ENCODE measurements at places on chromosomes 11 and 22. TPM values are rescaled to one million over a fixed set of nuclear protein-coding genes. Genes with fewer than 3 reads are reported as not detected.

GRCh38 chr11:130588471-130588870 lies 140.0 kb downstream of the ADAMTS15 start:
- no peak for DNase-seq

GRCh38 chr11:45187375-45187774 lies 40.9 kb downstream of the PRDM11 start:
- no peak for DNase-seq

DNA sequence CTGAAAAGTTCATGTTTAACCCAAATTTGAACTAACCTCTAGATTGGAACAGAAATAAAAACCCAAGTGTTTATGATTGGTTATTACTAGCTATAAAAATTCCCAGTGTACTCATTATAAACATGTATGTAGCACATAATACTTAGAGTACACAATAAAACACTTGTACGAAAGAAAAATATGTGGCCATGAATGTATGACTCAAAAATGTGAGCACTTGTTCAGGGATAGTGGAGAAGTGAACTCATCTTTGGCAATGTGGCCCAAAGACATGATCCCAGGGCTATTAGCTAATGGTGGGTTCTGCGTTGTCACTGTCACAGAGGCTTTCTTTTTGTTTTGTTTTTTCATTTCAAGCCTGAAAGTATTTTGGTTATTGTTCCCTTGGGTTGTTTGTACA lies 72.0 kb downstream of the PPFIBP2 start:
- DNase-seq: no peak

- no peak for DNase-seq
Observed at GRCh38 chr11:106105986-106106385, 28.5 kb downstream of the AASDHPPT start.

DNA sequence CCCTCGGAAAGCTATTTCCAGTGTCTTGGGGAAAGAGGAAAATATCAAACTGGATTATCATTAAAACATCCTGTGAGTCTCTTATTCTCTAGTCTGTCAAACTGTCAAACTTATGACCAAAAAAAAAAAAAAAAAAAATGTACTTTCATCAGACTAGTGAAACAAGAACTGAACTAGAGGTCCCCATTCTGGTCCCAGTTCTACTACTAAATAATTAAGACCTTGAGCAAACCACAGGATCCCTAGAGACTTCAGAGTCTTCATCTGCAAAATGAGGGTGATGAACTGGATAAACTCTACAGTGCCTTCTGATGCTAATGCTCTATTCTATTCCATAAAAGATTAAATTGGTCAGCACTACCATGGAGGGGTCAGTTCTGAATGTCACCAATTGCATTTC lies 105.8 kb downstream of the SERGEF start:
- DNase-seq: no peak

DNA sequence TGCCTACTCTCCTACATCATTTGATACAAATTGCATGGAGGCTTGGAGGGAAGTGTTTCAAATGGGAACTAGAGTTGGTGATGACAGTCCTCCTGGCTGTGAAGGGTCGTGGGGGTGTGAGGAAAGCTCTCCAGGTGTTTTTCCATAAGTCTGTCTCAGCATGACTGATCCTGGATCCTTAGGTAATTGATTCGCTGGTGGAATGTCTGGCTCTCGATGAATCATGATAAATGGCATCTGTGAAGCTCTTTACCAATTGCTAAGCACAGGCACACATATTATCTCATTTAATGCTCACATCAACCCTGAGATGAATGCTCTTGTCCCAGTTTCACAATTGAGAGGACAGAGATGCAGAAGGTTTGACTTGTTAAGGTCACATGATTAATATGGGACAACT lies 107.5 kb downstream of the PKNOX2 start:
- DNase-seq: no peak

- no peak for DNase-seq
Observed at GRCh38 chr11:105004021-105004420, 18.9 kb downstream of the CASP5 start.

- no peak for DNase-seq
Observed at GRCh38 chr22:46953968-46954765, 191.7 kb downstream of the TBC1D22A start.

DNA sequence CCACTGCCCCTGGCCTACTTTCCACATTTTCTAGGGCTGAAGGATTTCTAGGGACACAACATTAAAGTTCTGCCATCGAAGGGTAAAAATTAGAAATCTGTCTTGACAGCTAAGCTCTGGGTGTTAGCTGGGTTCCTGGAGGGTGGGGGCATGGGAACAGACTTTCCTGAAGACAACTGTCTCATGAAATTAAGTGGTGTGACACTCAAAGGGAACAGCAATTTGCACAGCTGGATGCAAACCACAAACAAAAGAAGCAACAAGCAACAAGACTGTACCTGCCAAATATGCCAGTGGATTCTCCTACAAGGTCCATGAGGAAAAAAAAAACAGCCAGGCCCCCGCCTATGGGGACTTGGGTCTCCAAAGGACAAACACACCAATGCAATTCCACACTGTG lies 32.5 kb downstream of the WT1 start:
- DNase-seq: no peak

MUC6 gene
- not detected for total RNA-seq

- no peak for DNase-seq
Observed at GRCh38 chr11:86046116-86046515, 22.8 kb downstream of the PICALM start.

OR51B2 gene
- not detected for total RNA-seq

P2RX6 gene
- 5.4 TPM for total RNA-seq

GRCh38 chr11:47308050-47308823 lies 38.3 kb downstream of the MADD start:
- DNase-seq: no peak

LIMK2 gene
- 9.8 TPM for total RNA-seq

SLC7A4 gene
- total RNA-seq: 1.9 TPM

GRCh38 chr22:39765046-39765445 lies 128.5 kb downstream of the ENTHD1 start:
- no peak for DNase-seq

PRMT3 gene
- 11.9 TPM for total RNA-seq

GRCh38 chr22:31343235-31344191 lies 2.6 kb downstream of the PATZ1 start:
- no peak for DNase-seq

CNIH2 gene
- not detected for total RNA-seq

- no peak for DNase-seq
Observed at GRCh38 chr11:14308114-14308896, 50.7 kb downstream of the RRAS2 start.

DNA sequence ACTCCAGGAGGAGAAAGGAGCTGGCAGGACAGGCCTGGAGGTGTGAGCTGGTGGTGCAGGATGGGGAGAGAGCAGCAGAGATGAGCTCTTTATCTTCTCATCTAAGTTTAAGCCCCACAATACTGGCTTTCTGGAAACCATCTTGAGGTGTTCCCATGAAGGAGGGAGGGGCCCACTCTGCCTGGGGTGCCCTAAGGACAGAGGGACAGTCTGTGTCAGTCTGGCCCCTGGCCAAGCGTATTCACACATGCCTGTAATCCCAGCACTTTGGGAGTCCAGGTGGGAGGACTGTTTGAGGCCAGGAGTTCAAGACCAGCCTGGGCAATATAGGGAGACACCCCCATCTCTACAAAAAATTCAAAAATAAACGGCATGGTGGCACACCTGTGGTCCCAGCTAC lies 8.9 kb downstream of the SERHL2 start:
- no peak for DNase-seq

DNA sequence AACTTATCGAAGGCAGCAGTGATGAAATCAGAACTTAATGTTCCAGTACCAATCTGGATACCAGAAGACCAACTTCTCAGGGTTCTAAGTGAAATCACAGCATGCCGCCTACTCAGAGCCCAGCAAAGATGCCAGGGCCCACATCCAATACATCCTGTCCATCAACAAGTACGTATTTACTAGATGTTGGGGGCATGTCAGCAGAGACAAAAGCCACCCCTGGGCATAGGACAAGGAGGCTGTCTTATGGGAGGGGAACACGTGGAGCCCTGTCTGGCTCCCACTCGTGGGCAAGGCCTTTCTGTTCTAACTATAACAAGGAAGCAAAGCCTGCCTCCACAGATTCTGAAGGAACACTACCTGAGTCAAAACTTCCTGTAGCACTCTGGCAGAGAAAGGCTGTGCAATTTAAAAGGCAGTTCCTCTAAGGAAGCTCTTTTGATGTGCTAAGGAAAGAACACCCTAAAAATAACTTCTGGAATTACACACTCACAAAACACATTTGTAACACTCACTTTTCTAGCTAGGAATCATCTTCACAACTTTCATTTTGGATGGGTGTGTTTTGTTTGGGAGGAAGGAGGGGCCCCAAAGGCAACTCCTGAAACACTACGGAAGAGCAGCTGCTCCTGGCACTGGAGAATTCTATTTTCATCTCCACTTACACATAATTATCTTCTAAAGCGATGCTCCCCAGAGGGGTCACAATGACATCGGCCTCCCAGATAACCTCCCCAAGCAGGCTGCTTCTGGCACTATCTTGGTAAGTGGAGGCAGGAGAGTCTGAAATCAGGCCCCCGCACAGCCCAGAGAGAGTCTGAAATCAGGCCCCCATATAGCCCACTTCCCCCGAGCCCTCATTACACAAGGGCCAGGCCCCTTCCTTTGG lies 14.2 kb downstream of the SMCO4 start:
- DNase-seq: peak; percentile 62

CCDC73 gene
- not detected for total RNA-seq

GRCh38 chr11:24734742-24735237 lies 237.9 kb downstream of the LUZP2 start:
- DNase-seq: no peak

DNA sequence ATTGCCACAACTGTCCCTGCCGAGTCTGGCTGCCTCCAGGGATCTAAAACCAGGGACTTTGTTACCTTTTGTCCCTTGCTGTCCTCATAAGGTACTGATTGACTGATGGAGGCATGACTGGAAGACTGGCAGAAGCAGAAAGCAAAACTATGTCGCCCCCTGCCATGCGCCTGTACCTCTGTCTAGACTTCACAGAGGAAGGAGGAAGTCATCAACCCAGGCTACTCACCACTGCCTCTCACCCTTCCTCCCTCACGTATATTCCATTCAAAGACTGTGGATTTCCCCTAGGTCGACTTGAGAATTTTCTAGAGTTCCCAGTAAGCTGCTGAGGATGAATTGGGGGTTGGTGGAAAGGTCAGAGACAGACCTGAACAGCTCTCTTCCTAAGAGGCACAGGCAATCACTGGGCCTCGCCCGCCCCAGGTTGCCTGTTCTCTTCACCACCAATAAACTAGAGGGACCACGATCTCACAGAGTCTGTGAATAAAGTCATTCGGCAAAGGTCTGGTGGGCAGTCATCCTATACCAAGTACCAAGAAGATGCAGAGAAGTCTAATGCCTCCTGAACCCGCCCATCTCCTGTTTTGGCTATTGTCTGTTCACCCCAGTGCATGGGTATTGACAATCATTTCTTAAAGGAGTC lies 27.5 kb upstream of the CHST1 start:
- DNase-seq: no peak

DNA sequence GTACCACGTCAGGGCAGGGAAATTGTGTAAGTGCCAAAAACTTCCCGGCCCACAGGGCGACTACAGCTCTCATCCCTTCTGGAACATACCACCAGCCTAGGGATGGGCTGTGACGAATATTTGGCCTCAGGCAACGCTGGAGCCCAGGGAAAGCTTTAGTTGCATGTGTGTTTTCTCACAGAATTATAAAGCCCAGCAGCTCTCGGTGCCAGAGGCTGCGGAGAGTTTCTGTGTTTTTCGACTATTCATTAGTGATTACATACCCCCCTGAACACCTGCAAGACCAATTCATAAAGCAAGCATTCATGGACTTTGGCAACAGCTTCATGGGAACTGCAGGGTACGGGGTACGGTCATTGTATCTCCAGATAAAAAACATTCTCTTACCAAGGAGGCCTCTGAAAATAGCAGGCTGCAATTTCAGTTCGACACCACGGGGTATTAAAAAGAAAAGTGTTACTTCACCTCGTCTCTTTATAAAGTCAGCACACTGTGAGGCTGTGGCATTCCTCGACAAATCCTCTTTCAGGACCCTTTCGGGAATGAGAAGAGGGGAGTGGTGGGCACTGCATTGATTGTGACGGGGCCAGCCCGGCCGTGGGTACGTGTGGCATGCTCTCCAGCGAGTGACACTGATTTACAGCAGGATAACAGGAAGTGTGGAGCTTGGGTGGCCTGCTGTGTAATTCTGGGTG lies 243.6 kb upstream of the SORL1-AS1 start:
- DNase-seq: no peak

GRCh38 chr11:78022397-78023396 lies at the start of gene KCTD14:
Gene KCTD14 (minus strand): TSS chr11:78023276. CDS start chr11:78023249, 27 bp downstream.
- DNase-seq: no peak

DNA sequence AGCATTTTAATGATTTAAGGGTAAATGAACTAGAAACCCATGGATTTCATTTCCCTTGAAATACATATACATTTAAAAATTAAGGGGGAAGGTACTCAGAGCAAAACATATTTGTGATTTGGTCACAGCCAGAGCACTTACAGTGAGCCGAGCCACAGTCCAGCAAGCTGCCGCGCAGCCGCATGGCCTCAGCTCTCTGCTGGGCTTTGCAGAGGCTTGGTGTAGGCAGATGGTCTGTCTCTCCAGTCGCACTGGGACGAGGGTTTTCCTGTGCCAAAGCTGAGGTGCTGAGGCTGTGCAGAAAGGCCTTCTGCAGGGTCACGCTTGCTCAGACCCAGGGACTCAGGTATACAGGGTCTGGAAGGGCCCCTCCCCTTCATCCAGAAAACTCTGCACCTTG lies 367.3 kb downstream of the OPCML start:
- no peak for DNase-seq

PELI3 gene
- 12.7 TPM for total RNA-seq

DNA sequence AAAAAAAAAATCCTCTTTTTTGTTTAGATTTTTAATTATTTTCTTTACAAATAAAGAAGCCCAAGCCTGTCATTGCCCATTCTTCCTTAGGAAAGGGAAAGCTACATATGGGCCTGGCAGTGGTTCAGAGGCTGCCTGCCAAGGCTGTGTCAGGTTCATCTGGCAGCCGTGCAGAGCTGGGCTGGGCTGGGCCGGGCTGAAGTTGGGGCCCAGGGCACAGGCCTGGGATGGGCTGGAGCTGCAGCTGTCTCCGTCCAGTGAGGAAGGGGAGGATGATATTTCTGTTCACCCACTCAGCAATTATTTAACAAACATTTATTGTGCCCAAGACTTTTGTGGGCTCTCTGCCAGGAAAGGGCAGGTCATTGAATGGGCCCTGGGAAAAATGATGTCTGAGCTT lies 4.6 kb downstream of the PRR5L start:
- no peak for DNase-seq

PACS1 gene
- 47.7 TPM for total RNA-seq

BEST1 gene
- 1.3 TPM for total RNA-seq

DNA sequence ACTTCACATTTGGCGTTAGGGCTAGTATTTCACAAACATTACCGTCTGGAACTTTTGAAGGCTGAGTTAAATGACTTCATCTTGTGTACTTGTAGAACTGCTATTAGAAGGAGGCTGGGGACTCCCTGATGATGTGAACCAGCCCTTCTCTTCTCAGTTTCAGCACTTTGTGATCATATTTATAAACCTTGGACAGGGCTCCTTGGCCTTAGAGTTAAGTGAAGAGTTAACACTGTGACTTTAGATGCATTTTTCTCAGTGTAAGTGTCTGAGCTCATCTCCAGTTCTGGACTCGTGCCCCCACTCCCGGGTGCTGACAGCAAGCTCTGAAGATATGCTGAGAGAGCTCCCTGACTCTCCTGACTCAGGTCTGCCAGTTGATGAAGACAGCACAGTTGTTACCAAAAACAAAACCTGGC lies 8.4 kb downstream of the MIAT start:
- DNase-seq: no peak

GRCh38 chr11:36008584-36008983 lies 64.7 kb downstream of the LDLRAD3 start:
- no peak for DNase-seq
